ENCODE measurements at places on chromosomes 5 and 9.
A peak's percentile ranks its signal among the peaks of the same experiment; 100 is the strongest.

DNA sequence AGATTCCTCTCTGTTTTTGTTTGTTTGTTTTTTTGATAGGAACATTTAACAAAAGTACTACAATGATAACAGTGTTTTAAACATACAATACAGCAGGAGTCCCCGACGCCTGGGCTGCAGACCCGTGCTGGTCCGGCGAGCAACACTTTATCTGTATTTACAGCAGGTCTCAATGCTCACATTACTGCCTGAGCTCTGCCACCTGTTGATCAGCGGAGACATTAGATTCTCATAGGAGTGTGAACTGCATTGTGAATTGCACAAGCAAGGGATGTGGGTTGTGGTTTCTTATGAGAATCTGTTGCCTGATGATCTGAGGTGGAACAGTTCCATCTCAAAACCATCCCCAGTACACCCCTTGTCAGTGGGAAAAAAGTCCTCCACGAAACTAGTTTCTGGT is 1068.5 kb upstream of the CDH10 start:
- DNase-seq = no peak

- DNase-seq = no peak
Observed at GRCh38 chr9:132555528-132555927, 26.9 kb upstream of the BARHL1 start.

DNA sequence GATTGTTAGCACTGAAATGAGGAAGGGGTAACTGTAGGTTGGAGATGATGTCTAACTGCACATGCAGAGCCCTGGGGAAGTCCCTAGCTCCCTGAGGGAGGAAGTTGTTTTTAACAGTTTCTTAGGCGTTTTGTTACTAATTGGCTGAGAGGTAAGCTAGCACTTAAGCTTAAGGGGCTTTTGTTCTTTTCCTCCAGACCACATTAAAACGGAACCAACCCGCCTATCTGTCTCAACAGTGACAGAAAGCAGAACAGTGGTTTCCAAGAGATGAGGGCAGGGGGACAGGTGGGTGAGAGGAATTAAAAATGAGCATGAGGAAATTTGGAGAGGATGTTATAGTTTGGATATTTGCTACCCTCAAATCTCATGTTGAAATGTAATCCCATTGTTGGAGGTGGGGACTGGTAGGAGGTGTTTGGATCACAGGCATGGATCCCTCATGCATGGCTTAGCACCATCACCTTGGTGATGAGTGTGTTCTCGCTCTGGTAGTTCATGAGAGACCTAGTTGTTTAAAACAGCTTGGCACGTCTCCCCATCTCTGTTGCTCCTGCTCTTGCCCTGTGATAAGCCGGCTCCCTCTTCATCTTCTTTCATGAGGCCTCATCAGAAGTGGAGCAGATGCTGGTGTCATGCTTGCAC is 38.9 kb downstream of the LYRM7 start:
- DNase-seq = peak; percentile 10

- DNase-seq = no peak
Observed at GRCh38 chr9:12737871-12738270, 36.9 kb upstream of the LURAP1L start.

GRCh38 chr5:1643651-1644392 is 120.1 kb upstream of the LPCAT1 start:
- no peak for DNase-seq

GRCh38 chr9:77040340-77040739 is 20.9 kb downstream of the FOXB2 start:
- no peak for DNase-seq

GRCh38 chr9:5315187-5315923 is 10.8 kb upstream of the RLN2 start:
- DNase-seq = no peak

DNA sequence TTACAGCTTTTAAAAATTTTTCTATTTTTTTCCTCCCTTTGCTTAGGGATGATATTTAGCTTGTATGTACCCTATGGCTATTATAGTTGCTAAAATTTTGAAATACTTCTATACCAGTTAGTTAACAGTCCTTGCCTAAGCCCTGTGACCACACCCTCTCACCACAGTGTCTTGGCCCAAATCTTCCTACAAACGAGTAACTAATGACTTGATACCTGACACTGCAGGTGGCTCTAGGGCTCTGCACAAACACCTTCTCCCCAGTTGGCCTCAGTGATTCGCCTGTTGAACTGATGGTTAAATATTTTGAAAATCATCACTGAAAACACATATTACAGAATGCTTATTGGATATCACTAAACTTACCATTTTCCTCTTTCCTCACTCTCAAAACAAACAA is 449.6 kb upstream of the CHD1 start:
- DNase-seq = no peak

DNA sequence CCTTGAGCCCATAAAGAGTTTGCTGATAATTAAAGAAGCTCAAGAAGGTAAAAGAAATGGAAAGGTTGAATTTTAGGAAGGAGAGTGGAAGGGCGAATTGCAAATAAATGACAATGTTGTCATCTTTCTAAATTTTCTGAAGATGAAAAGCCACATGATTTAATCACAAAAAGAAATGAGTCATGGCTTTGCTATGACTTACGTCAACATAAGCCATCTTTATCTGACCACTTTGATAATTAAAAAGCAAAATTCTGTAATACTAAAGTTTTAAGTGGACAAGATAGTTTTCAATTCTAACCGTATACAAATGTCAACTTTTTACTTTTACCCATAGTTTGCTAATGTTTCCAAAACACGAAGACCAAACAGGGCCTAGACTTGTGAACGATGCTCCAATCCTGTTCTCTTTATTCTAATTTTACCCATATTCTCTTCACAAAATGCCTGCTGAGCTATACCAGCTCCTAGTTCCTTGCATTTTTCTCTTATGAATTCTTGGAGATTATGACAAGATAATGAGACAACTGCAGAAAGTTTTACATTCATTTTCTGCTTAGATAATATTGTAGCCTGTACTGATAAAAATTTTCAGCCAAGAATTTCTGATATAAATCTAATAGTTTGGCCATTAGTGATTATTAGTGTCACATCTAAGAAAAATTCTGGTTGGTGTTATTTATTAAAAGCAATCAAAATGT is 21.8 kb upstream of the PRUNE2 start:
- no peak for DNase-seq

- peak; percentile 62 for DNase-seq
Observed at GRCh38 chr5:177432143-177432838, 5.8 kb downstream of the GRK6 start.

GRCh38 chr5:142143878-142144277 is 35.3 kb downstream of the NDFIP1 start:
- DNase-seq = no peak

- no peak for DNase-seq
Observed at GRCh38 chr5:100913298-100913697, 10.2 kb upstream of the ST8SIA4 start.

DNA sequence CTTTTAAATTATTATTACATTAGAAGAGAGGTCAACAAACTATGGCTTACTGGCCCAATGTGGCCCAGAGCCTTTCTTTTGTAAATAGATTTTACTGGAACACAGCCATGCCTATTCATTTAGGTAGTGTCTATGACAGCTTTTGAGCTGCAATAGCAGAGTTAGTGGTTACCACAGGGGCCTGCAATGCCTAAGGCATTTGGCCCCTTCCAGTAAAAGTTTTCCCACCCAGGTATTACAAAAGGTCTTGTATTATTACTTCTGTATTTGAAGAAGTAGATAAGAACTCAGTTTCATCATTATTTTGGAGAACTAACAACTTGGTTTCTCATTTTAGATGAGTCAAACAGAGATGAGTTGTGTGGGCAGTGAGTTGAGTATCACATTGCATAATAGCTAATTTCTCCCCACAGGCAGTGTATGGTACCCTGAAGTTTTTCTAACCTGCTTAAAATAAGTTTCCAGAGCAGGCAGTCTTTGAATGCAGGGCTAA is 9.5 kb downstream of the MTRR start:
- no peak for DNase-seq

DNA sequence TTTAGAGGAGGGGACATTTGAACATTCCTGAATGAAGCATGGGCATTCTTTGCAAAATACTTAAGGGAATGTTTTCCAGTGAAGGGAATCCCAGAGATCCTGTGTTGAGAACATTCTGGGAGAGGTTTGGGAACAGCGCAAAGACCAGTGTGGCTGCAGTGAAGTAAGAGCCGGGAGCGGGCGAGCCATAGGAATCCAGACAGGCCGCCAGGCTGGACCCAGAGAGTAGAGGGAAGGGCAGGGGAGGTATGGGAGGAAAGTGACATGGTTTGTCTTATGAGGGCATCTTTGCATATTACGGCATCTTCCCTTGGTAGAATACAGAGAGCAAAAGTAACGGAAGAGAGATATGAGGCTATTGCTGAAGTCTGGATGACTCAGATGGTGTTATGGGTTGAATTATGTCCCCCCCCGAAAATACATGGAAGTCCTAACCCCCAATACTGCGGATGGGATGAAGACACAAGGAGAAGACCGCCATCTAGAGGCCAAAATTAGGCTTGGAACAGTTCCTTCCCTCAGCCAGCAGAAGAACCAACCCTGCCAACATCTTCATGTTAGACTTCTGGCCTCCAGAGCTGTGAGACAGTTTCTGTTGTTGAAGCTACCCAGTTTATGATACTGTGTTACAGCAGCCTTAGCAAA is 268.2 kb downstream of the MAST4 start:
- no peak for DNase-seq

DNA sequence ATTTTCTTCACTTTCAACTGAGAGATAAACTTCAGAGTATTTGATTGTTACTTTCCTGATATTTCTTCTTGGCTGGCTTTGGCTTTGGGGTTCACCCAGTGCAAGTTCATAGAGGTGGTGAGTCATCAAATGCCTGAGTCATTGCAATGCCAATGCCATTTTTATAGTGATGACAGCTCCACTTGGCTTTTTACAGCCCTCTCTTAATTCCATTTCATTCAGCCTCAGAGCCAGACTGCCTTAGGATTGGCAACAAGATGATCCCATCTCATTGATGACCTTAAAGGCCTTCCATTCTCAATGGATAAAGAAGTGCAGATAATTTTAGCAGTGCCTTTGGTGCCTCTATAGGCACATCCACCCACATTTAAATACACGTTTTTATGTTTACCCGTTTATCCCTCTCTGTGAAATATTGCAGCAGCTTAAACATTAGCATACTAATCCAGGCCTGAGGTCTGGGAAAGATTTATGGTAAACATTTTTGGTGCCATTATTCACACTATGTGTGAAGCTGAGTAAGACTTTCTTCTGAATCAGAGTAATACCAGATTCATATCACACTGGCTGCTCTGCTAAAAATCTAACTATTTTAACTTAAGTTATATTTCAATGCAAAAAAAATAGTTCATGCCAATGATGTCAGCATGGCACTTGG is 88.9 kb upstream of the TYRP1 start:
- no peak for DNase-seq

DNA sequence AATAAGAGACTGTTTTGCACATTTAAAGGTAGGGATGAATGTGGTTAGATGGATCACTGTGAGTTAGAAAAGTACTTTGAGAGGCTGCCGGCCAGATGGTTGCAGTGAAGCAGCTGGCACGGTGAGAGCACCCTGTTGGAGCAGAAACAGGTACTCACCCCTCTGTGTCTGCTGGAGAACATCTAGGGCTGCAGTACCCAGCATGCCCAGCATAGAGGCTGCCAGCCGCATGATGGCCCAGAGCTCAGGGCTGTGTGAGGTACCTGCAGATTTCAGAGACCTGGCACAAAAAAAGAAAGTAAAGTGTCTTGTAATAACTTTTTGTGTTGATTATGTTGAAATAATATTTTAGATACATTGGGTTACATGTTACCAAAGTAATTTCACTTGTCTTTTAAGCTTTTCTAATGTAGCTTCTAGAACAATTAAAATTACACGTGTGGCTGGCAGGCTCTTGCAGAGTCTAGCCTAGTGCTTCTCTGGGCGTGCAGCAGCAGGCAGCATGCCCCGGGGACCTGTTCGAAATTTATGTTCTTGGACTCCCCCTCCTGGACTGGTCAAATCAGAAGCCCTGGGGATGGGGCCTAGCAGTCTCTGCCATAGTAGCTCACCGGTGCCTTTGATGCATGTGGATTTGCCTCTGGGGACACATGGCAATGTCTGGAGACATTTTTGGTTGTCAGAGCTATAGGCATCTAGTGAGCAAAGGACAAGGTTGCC is 11.1 kb downstream of the WDR5 start:
- no peak for DNase-seq

DNA sequence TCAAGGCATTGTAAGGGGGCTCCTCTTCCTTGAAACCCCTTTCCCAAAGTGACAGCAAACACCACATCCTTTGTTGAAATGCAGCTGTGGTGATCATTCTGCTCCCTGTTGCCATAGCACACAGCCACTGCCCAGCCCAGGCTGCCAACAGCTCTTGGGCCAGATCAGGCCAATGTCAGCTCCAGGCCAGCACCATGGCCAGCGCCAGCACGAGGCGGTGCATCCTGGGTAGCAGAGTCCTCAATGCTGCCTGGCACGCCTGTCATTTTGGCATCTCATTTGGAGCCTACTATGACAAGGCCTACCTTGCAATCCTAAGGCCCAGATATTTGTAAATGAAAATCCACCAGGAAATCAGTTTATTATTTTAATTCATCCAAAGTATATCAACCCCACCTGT is 390.6 kb downstream of the DNAH5 start:
- no peak for DNase-seq

DNA sequence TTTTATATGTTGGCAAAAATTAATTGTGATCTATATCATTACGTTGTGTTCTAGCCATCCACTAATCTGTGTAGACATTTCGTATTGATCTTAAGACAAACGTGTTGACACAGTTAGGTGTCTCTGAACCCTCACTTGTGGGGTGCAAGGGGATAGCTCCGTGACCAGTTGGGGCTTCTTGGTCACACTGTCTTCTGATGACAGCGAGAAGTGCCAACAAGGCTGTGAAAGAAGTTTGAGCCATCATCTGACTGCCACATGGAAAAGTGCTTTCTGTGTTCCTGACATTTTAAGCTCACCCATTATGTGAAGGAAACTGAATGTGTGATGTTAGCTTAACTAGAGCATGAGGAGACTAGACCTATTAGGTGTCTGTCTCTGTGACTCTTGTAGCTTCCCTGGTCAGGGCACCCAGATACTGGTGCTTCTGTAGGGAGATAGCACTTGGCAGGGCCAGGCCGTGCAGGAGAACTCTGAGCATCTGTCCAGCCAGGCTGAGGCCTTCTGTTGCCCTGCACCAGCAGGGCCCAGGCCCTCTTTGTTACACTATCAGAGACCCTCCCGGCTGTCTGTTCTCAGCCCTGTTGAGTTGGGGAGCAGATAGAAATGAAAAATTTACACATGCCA is 52.8 kb upstream of the PHF2 start:
- DNase-seq = no peak

- DNase-seq = no peak
Observed at GRCh38 chr5:169200125-169200778, 100.7 kb downstream of the SLIT3 start.

- no peak for DNase-seq
Observed at GRCh38 chr9:126886897-126887296, 26.5 kb downstream of the ZBTB34 start.

DNA sequence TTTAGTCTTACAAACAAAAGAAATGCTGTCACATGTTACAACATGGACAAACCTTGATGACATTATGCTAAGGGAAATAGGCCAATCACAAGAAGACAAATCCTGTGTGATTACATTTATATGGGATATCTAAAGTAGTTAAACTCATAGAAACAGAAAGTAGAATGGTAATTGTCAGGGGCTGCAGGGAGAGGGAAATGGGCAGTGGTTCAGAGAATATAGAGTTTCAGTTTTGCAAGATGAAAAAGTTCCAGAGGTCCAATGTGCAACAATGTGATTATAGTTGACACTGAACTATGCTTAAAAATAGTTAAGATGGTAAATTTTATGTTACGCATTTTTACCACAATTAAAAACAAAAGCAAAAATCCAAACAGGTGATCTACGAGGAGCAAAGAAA is 265.5 kb downstream of the NDUFS4 start:
- no peak for DNase-seq
